ENCODE measurements at places on chromosomes 16 and 17.
A peak's percentile ranks its signal among the peaks of the same experiment; 100 is the strongest.

- DNase-seq: no peak
Observed at GRCh38 chr17:6815775-6816174, 15.8 kb downstream of the TEKT1 start.

- DNase-seq: no peak
Observed at GRCh38 chr16:64122177-64122576, 999.7 kb downstream of the CDH11 start.

DNA sequence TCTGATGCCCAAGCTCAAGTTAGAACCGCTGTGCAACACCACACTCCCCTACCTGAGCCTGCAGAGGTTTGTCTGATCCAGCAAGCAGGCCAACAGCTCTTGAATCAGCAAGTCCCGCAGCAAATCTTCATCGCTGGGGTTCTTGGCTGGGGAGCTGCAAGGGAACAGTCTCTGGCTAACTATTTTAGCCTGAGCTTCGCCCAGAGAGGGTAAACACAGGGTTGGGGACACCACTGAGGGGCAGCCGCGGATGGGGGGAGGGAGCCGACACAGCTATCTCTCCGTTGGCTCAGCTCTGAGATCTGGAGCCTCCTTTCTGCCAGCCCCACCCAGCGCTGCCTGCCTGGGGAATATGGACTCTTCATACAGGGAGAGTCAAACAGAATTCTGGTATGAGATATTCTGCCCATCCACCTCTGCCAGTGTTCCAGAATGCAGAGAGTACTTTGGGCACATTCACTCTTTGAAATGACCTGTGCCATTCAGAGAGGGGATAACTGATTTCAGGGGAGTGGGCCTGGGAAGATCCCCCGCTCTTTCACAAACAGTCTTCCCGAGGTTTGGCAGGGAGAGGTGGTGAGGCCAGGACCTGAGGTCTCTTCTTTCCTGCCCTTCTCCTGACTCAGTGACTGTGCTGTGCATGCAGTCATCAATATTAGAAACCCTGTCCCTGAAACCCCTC, 7.4 kb downstream of the GIP start:
- DNase-seq: peak; percentile 46

DNA sequence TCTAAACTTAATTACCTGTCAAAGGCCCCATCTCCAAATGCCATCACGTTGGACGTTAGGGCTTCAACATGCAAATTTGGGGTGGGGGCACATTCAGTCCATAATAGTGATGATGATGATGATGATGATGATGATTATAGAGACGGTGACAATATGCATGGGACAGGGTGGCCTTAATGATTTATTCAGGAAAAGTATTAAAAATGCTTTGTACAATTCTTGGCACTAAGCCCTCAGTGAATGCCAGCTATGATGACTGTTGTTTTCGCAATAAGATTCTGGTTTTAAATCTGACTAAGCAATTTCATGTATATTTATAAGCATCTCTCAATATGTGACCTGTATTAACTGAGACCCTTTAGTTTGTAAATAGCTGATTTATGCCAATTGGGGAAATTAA, 106.3 kb downstream of the C16orf95 start:
- DNase-seq: no peak

DNA sequence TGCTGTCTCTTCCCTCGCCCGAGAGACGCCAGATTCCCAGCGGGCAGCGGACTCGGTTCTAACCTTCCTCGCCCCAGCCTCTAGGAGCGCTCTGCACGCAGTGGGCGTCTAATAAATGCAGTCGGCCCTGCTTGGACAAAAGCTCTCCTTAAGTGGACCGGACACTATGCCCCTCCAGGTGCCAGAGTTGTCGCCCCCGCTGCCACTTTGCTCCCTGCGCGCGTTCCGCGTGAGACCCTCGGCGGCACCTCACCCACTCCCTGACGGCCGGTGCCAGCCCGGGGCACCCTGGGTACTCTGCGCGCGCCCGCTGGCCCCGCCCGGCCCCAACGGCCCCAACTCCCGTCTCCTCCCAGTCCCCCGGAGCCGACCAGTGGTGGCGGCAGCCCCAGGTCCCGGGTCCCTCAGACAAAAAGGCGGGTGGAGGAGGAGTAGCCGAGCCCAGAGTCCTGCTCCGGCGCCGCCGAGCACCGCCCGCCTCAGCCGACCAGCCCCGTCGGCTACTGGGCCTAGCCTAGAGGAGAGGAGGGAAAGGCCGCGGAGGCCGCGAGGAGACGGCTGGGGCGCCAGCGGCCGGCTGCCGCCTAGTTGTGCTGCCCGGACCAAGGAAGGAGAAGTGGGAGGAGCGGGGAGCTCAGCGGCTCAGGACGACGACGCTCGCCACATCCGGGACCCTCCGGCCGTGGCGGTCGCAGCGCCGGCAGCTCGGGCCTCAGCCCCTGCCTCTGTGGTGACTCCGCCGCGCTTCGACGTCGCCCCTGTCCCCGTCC, 123.0 kb downstream of the GOSR1 start:
- DNase-seq: peak; percentile 94

DNA sequence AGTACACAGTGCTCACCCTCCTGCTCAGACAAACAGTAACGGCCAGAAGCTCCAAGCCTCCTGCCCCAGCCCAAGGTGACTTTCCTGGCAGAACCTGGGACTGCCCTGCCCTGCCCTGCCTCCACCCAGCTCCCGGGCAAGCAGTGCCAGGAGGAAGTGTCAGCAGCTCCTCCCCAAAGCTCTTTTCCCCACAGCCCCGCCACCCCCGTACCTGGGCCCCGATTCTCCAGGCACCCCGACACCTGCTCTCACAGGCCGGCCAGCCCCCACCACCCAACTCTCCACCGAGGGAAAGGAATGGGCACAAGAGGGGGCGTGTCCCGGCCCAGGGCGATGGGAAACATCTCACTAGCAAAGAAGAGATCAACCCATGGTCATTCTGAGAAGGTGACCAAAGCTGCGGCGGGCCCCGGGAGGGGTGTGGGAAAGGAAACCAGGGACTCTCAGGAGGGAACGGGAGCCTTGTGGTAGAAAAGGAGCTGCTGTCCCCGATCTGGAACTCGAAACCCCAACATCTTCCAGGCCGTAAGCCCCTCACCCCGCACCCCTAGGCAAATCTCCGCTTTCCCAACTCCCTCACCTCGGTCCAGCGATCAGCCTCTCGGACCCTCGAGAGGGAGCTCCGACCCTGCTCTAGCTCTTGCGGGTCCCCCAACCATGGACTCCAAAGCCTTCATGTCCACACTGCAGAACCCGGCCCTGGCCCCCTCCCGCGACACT, 1.2 kb downstream of the BCAR1 start:
- no peak for DNase-seq

DNA sequence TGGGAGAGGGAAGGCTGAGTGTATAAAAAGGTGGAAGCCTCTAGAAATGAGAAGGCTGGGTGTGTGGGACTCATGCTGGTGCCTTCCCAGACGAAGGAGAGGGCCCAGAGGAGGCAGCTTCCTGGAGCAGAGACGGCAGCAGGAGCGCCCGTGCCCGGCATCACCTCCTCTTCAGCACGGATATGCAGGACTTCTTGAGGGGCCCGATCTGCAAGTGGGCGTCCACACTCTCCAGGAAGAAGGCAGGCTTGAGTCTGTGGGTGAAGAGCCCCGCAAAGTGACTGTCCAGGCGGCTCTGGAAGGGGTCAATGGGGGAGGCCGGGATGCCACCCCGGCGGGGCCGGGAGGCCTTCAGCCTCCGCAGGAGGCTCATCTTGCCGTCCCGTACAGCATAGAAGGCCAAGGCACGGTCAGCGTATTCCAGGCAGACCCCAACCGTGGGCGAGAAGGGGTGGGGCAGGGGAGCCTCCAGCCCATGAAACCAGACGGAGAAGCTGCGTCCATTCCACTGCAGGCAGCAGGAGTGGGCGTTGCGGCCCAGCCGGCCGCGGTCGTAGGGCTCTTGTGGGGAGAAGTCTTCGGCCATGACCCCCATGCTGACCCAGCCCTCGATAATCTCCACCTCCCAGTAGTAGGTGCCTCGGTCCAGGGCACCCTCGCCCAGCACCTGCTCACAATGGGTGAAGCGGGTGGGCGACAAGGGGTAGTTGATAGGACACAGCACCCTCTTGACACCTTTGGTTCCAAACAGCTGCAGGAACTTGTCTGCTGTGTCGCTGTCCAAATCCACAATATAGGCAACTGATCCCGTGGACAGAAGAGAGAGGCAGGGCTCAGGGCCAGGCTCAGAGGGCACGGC, 3.8 kb downstream of the TRIM47 start:
- no peak for DNase-seq
